Forelimb muscle (tissue), 1 donor: ENCODE measurements at places on chromosomes 3 and 15. TPM values are rescaled to one million over a fixed set of nuclear protein-coding genes. Genes with fewer than 3 reads are reported as not detected.
A peak's percentile ranks its signal among the peaks of the same experiment; 100 is the strongest.

DNA sequence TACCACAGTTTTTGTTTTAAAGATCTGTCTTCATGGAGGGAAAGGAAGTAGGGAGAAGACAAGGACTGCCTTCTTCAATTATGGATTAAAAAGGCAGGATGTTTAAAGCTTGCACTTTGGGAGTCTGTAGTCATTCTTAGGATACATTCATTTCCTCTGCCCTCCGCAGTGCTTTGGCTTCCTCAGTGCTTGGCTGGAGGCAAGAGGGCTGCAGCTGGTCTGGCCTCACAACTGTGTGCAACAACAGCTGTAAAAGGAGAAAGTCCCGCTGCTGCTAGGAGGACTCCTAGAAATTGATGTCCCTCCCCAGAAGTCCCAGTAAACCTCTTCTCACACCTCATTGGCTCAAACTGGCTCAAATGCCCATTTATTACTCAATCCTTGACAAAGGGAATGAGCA lies 54.4 kb upstream of the PPP2R3A start:
- DNase-seq: no peak

DNA sequence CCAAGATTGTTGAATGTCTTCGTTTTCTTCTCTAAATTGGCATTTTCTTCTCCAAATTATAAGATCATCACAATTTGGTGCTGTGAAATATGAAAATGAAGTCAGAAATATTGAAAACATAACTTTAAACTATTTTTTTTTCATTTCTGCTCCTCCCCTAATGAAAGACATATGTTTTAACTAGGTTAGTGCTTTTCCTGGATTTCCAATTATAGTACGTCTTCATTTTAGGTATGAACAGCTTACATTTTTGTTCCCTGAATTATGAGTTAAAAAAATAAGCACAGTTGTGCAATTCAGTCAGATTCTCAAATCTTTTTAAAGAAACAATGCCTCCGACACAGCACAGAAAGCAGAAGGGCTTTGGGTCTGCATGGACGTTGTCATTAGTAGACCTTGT lies 83.5 kb upstream of the CFAP20DC start:
- no peak for DNase-seq

DNA sequence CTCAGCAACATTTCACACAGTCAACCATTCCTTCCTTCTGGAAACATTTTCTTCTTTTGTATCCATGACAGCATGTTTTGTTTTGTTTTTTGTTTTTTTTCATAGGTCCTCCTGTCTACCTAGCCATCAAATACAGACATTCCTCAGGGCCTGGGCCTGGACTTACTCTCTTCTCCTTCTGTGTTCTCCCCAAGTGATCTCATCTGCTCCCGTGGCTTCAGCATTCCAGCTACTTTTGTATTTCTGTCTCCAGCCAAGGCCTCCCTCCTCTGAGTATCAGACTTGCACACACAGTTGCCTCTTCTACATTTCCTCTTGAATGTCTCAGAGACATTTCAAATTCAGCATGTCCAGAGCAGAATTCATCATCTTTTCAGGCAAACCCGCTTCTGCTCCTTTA lies 82.4 kb downstream of the HCN4 start:
- peak; percentile 11 for DNase-seq

GRCh38 chr15:74831813-74832495 lies 5.5 kb downstream of the CPLX3 start:
- DNase-seq: no peak

- no peak for DNase-seq
Measured at GRCh38 chr3:177499779-177500423, 302.6 kb upstream of the TBL1XR1 start.

DNA sequence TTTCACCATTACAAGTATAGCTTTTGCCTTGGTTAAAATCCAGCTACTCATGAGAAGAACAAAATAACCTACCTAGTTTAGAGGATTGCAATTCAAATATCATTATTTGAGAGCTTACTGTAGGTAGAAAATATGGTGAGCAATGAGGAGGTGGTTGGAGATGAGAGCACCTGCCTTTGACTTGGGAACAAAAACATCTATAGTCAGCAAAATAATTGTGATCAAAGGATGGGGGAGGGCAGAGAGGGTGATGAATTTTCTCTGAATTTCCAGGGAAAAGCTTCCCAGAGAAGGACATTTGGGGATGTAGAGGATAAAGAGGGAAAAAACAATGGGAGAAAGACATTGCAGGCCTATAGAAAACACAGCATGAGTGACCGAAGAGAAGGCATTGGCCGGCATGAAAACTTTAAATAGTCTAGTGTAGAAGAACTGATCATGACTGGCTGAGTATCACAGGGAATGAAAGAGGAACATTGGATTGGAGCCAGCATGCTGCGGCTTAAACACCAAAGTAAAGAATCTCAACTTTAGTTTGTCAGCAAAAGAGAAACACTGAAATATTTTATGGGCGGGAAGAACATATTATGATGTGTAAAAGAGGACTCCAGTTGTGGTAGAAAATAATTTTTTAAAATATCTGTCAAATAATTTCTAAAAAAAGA lies 581.3 kb downstream of the UNC13C start:
- DNase-seq: no peak

DNA sequence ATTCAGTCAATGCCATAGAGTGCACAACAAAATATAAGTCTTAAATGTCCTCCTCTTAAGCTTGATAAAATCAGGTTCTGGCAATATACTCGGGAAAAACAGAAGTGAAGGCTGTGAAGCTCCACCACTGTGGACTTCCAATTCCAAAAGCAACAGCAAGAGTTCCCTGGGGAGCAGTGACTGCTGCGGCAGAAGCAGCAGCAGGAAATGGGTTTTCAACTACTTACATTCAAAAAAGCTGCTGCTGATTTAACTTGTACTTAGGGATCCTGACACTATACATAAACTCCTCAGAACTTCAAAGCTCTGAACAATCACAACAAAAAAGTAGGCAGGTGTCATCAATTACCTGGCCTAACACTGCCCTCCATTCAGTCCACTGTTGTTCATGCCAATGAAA lies 4.7 kb downstream of the CEP152 start:
- no peak for DNase-seq

GRCh38 chr15:86538141-86538540 lies 458.5 kb downstream of the AGBL1 start:
- no peak for DNase-seq

- no peak for DNase-seq
Measured at GRCh38 chr3:158158969-158159368, 49.1 kb downstream of the RSRC1 start.

DNA sequence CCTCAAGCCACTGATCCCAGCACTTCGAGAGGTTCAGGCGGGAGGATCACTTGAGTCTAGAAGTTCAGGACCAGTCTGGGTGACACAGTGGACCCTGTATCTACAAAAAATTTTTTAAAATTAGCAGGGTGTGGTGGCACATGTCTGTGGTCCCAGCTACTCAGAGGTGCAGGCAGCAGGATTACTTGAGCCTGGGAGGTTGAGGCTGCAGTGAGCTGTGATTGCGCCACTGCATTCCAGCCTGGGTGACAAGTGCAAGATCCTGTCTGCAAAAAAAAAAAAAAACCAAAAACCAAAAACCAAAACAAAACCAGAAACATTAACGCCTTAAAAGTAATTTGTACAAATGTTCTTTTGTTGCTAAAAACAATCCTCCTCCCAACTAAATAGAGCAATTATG lies 27.9 kb upstream of the SLC12A8 start:
- no peak for DNase-seq

GRCh38 chr15:67048281-67049279 lies 16.8 kb upstream of the SMAD3 start:
- no peak for DNase-seq

- DNase-seq: peak; percentile 25
Measured at GRCh38 chr3:197216169-197216860, 82.1 kb downstream of the DLG1 start.

- no peak for DNase-seq
Measured at GRCh38 chr3:32681811-32682210, 3.2 kb upstream of the CNOT10 start.

DNA sequence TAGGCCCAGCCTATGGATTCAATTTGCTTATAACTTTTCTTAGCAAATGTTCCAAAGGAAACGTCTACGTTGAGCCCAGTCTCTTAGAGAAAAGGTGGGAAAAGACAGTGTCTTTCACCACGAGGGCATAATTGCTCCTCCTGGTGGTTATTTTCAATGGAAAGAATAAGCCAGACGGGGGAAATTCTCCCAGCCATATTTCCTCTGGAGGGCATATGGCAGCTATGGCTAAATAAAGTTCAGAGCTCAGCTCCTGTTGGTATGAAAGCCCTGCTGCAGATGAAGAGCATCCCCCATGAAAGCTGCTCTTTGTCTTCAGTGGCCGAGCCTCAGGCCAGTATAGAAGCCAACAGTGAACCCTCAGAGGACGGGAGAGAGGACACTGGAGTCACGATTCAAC lies 297.9 kb downstream of the RYR3 start:
- DNase-seq: no peak

DNA sequence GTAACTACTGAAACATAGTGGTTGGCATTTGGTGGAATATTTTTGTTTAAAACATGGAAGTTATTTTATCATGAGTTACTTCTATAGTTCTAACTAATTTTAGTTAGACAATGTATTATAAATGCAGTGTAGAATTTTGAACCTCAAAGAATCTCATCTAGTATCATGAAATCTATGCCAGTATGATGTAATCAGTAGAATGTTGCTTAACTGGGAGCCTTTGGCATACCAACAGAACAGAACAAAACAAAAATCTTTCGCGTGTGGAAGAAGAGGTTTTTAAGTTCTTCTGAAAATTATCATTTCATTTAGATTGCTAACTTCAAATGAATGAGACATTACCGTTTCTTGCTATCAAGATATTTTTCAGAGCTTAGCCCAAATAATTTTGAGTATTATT lies 98.4 kb upstream of the LRRFIP2 start:
- no peak for DNase-seq

DNA sequence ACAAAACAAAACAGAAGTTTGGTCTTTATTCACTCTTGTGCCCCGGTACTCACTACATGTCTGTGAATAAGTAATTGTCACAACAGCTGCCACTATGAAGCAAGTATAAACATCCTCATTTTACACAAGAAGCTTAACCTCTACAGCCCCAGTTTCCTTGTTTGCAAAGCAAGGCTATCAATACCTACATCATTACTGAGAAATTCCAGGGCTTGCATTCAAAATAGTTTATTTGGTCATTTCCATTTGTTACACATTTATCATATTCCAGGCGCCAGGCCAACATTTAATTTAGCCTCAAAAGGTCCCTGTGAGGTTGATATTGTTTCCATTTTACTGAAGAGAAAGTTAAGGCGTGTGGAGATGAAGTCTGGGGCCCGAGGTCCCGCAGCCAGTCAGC lies 161.4 kb upstream of the LRTM1 start:
- no peak for DNase-seq

DNA sequence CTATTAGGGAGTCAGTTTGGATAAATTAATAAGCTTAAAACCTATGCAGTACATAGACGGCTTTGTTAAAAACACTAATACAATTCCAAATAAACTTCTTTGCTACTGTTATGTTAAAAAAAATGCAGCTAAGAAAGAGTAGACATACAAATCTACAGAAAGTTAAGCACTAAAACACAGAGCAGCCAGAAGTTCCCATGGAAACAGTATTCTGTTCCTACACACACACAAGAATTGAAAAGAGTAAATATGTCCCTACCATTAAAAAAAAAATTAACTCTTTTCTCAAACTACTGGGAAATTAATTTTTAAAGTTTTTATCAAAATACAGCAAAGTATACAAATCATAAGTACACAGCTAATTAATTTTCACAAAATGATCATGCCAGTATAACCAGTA lies 71.6 kb downstream of the CLASP2 start:
- DNase-seq: peak; percentile 40

GRCh38 chr15:26667222-26667988 lies 105.5 kb downstream of the GABRB3 start:
- DNase-seq: no peak

DNA sequence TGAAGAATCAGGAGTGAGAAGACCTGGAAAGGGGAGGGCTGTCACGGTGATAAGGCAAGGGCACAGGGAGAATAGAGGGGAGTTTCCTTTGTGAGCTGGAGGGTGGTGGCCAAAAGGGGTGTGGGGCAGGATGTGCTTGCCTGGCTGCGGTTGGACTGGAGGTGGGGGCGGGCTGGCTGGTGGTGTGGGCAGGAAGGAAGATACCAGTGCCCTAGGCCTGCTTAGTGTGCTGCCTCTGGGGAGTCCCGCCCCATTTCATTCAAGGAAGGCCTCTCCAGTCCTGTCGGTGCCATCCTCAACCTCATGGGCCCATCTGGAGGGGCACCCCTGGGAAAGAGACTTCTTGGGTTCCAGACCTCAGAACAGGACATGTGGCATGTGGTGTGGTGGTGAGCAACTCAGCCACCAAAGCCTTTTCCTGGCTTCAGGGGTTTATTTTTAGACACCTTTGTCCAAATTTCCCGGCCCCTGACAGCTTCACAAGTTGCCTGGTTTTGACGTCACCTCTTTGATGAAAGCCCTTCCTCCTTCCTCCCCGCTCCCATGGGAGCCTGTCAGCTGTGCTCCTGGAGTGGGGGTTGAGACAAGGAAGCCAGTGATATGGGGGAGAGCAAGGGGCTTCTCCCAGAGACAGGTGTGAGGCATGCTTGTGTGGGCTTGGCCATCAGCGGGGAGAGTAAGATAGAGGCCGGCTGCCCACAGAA lies 15.6 kb downstream of the TEX264 start:
- no peak for DNase-seq

PPARG gene
- 2.8 TPM for polyA plus RNA-seq

NEK10 gene
- polyA plus RNA-seq: 4.6 TPM

AADACL2 gene
- not detected for polyA plus RNA-seq

CHRM5 gene
- polyA plus RNA-seq: not detected

LRTM1 gene
- 114 TPM for polyA plus RNA-seq

ASB14 gene
- polyA plus RNA-seq: 0.89 TPM

C3orf85 gene
- polyA plus RNA-seq: not detected
